ENCODE measurements at places on chromosomes 4 and X. TPM values are rescaled to one million over a fixed set of nuclear protein-coding genes. Genes with fewer than 3 reads are reported as not detected.

- no peak for DNase-seq
These were observed 24.3 kb upstream of the TEX13C start for GRCh38 chrX:125295337-125295736.

INTS6L gene
- 2.2 TPM for total RNA-seq

GRCh38 chrX:152020888-152021287 lies 46.4 kb upstream of the GABRE start:
- DNase-seq = no peak

DNA sequence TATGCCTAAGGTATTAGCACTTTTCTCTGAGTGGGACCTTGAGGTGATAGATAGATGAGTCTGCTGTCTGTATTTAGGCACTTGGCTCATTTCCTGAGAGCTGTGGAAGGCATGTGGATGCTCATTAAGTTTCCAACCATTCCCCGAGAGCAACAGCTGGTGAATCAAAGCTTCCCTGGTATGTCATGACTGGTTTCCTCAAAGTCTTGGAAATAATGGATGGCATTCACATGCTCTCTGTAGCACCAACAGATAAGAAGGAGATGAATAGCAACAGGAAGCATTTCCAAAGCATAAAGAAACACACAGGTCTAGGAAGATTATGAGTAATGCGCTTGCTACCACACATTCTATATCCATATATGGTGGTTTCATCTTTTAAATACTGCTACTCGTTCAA lies 118.3 kb upstream of the ETNPPL start:
- peak; percentile 98 for DNase-seq

DNA sequence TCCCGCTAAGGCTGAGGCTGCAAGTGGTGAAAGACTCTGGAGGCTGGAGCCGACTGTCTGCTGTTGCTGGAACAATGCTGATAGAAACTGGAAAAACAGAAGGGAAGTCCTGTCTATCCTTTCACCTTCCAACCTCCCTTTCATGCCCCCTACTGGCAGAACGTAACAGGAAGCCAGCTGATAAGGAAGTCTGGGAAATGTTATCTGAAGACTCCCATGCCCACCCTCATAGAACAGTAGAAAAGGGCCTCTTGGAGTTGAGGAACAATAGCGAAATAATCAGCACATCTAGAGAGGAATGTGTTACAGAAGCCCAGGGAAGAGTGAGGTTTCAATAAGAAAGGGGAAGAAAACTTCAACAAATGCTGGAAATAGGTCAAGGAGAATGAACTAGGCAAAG lies 117.1 kb upstream of the DKK2 start:
- DNase-seq = no peak

DNA sequence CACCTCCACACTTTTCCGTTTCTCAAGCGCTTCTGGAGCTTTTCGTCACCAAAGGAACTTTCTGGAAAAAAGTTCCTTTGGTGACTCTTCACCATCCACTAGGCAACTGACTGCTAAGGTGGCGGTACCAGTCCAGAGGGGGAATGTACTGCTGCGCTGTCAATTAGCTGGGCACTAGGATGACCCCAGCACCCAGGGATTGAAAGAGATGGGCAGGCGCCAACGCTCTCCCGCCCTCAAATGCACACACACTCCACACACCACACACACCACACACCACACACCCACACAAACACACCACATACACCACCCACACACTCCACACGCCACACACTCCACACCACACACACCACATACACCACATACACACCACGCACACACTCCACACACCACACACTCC lies 10.4 kb downstream of the PRDM8 start:
- DNase-seq = no peak

DNA sequence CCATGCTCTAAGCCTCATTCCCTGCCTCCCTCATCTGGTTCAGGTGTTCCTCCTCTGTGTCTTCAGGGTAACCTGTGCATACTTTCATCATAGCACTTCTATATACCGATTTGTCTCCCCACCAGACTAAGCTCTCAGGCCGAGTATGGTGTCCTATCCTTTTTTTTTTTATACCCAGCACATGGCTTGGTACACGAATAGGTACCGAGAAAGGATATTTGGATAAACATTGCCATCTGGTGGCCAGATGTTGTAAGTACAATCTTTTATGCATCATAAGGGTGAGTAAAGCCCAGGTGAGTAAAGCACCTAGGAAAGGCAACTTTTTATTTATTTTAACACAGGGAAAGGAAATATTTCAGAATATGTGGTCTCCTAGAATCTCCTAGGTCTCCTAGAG lies 68.4 kb downstream of the MID2 start:
- DNase-seq = peak; percentile 22

DNA sequence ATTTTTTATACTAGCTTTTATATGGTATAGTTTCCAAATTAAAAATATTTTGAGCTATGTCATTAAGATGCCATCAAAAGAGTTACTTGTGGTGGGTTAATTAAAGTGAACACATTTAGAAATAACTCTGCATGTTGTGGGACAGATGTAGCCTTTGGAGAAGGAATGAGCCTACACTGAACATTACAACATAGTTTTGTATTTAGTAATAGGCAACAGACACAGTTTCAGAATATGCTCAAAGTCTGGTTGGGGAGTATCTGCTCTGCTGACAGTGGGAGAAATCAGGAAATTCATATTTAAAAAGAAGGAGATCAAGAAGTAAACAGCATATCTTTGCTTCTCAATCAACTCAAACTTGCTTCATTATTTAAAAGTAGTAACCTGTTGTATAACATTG lies 23.7 kb downstream of the EMCN start:
- no peak for DNase-seq

- DNase-seq = no peak
These were observed 56.7 kb upstream of the RASSF6 start for GRCh38 chr4:73676861-73677323.

GRCh38 chr4:17511509-17511949 lies 361 bp downstream of the QDPR start:
- DNase-seq = no peak

DNA sequence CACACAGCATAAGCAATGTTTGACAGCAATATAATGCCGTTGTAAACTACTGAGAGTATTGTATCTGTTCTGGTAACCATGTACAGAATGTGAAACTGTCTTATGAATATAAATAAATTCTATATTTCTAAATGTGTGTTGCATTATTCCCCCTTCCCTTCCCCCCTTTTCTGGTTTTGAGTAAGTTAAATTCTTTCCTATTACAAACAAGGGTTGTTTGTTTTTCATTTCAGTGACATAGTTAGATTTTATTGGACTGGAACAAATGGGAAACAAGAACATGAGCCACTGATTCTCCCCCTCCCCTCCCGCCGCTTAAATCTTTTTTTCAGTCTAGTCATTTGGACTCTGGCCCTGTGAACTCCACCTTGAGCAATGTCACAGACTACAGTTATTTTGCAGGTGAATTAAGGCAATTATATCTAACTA lies 69.8 kb downstream of the GPAT3 start:
- DNase-seq = no peak

DNA sequence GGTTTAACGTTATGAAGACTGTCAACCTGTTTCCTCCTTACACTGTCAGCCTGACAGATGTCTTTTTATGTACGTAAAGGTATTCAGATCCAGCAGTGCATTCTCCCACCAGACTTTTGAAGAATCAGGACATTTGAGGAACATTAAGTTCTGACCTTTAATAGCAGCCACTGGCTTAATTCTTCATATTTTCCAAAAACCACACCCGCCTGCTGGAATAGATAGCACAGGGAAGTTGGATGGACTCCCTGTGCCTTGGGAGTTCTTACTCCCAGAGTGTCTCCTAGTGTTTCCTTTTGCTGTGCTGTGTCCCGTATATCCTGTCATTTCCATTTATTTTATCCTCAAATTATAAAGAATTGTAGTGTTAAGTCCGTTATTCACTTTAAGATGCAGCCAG lies 94.5 kb downstream of the AFF1 start:
- no peak for DNase-seq

- no peak for DNase-seq
These were observed 2253.2 kb upstream of the TENM3 start for GRCh38 chr4:179989975-179990374.

CFAP47 gene
- total RNA-seq = not detected

GRCh38 chr4:620201-620600 lies 5.2 kb upstream of the PDE6B start:
- DNase-seq = no peak

DNA sequence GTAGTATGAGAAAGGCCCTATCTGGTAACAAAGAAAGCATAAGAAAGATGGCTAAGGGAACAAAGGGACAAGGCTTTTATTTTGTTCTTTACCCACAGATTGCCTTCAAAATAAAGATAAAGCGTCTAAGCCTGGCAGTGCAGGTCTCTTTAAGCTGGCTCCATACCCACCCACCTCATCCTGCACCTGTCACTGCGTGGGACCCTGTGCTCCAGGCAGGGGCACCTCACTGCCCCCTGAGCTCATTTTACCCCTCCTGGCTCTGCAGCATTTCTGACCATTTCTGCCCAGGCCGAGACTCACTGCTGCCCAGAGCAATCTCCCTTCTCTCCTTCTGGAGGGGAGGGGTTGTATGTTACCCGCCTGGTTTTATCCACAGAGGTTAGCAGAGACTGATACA lies 1.7 kb upstream of the CYP4V2 start:
- DNase-seq = no peak

- no peak for DNase-seq
These were observed 25.5 kb downstream of the AP1AR start for GRCh38 chr4:112257098-112257497.

GRCh38 chrX:69289046-69289792 lies 124.0 kb upstream of the PJA1 start:
- no peak for DNase-seq

DNA sequence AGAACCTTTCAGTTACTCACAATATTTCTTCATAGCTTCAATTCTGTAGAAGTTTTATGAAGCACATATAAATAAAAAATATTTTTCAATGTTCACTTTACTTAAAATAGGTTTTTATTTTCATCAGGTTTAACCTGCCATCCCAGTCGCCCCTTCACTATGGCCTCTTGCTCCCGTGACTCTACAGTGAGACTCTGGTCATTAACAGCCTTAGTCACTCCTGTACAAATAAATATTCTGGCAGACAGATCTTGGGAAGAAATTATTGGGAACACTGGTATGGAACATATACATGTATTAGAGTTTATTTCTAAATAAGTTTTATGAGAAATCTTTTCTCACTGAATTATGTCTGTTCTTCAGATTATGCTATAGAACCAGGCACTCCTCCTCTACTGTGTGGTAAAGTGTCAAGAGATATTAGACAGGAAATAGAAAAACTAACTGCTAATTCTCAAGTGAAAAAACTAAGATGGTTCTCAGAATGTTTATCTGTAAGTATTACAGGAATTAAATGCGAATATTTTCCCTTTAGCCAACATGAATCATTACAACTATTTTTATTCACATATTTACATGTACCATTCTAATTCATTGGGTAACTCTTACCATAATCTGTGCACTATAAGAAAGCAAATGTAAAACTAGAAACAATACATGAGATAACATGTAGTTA lies 45.6 kb downstream of the SPATA4 start:
- DNase-seq = no peak

GSX2 gene
- not detected for total RNA-seq

DNA sequence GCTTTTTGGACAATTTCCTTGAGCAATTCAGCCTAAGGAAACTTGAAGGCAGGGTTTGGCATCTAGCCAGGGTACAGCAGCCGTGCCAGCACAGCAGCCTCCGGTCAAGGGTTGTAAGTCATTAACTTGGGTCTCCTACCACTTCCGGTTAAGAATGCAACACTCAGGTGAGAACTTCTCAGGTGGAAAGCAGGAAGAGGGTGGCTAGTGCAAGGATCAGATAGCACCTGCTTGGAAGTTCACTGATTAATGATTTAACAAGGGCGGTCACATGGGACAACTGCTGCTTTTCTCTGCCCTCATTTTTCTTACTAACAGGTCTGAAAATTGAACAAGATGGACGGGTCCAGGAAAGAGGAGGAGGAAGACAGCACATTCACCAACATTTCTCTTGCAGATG lies 30.1 kb upstream of the SCOC start:
- no peak for DNase-seq

DNA sequence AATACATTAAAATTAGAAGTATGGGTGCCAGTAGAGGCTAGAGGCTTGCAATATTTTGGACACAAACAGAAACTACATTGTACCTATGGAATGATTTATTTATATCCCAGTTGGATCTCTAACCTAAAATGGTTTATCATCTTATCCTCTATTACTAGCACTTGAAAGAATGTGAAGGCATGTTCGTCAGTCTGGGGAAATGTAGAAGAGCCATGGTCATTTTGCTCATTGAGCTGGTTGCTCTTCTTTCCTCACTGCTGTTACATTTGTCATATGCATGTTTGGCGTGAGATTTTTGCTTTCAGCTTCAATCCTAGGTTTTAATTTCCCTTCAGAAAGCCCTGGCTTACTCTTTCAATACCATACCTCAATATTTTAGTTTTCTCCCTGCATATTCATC lies 82.4 kb upstream of the MYOZ2 start:
- no peak for DNase-seq

DNA sequence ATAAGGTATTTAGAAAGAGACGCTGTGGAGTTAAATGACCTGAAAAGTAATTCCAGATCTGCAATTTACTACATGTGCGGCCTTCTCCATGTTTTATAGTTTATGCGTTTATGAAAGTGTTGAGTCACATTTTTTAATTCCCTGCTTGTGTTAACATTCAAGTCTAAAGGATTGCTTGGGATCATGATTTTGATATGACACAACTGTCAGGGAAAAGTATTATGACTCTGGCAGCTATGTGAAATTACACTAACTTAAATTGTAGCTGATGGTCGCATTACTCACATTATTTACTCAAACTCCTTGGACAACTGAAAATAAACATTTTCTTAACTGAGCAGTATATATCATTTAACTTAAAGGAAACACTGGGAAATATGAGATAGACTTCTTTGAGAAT lies 14.3 kb upstream of the GABRB1 start:
- DNase-seq = no peak

NDP gene
- 0.15 TPM for total RNA-seq

SMARCA1 gene
- total RNA-seq = 48.2 TPM

DNA sequence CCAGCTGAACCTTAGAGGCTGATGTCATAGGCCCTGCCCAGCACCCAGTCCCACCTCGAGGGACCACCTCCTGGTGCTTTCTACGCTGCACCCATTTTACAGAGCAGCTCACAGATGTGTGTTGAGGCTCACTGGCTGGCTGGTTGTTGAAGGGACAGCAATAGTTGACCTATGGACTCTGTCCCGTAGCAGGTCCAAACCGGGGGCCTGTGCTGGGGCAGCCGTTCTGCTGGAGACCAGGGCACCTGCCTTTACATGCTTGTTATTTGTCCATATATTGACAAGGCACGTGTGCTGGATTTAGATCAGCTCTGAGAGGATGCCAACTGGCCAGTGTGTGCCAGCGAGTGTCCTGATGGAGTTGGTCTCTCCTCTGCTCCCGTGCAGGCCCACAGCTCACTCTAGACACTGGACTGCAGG lies 58.1 kb downstream of the TNIP2 start:
- no peak for DNase-seq

DNA sequence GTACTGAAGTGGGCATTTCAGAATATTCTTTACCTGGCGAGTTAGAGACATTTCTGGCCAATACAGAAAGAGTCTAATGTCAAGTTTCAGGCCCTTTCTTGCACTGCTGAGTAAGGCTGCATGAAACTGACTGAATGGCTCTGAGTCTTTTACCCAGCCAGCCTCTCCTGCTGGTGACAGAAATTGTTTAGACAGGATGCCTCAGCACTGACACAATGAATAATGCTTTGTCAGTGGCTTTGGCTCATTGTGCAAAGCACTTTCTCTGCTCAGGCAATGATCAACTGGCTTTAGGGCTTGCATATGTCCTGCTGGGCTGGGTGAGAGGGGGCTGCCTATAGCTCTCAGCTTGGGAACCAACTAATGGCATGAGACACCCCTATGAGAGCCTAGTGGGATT lies 45.5 kb downstream of the CLNK start:
- no peak for DNase-seq

Measured in glomerular endothelial cell (primary cell).